ENCODE measurements at places on chromosomes 7 and 10.

- DNase-seq, result peak; percentile 85
These were observed 241.5 kb upstream of the SP8 start for GRCh38 chr7:21028186-21028585.

- DNase-seq, result no peak
These were observed 255.9 kb upstream of the GRB10 start for GRCh38 chr7:51038573-51038972.

DNA sequence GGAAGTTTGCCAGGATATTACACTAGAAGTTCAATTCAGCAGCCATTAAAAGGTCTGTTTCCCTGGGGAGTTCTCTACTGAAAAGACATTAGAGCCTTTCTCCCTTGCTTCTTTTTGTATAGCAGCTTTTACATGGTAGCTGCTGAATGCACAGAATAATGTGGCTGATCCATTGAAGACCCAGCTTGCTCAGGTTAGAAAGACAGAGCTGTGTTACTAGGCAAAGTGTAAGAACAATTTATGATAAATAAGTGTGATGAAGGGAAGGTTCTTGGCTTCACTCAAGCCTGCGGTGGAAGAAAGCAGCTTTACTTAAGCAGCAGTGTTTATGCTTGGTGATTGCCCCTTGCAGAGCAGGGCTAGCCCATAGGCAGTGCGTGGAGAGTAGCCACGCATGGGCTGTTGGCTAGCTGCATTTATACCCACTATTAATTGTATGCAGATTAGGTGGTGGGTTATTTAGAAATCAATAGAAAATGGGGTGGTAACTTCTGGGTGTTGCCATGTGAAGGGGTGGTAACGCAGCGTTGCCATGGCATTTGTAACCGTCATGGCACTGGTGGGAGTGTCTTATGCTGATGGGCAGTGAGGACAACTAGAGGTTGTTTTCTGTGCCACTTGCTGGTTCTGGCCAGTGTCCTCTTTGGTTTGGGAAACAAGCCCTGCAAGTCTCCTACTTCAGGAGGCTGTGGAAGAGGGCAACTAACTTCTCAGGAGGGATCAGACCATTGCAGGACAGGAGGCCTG, 942.9 kb downstream of the NRG3 start:
- DNase-seq, result no peak

DNA sequence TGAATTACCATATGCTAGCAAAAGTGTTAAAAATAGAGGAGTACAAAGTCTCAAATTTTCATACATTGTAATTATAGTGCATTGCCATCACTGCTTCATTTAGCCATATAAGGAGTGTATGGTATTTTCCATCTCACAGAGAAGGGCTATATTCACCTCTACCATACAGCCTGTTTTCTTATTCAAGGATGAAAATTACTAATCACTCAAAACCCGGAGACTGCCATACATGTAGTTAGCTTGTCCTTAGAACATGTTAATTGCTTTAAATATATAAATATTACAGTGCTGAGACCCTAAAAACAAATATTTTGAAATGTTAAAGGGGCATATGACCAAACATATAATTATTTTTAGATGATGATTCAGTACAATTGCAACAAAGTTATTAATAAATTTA, 49.4 kb downstream of the CPEB3 start:
- no peak for DNase-seq

- no peak for DNase-seq
These were observed 4.7 kb downstream of the MICALL2 start for GRCh38 chr7:1454542-1454941.

GRCh38 chr10:26952094-26952493, 91.3 kb upstream of the ABI1 start:
- no peak for DNase-seq

- DNase-seq, result no peak
These were observed 78.9 kb downstream of the CACNB2 start for GRCh38 chr10:18219146-18219545.

DNA sequence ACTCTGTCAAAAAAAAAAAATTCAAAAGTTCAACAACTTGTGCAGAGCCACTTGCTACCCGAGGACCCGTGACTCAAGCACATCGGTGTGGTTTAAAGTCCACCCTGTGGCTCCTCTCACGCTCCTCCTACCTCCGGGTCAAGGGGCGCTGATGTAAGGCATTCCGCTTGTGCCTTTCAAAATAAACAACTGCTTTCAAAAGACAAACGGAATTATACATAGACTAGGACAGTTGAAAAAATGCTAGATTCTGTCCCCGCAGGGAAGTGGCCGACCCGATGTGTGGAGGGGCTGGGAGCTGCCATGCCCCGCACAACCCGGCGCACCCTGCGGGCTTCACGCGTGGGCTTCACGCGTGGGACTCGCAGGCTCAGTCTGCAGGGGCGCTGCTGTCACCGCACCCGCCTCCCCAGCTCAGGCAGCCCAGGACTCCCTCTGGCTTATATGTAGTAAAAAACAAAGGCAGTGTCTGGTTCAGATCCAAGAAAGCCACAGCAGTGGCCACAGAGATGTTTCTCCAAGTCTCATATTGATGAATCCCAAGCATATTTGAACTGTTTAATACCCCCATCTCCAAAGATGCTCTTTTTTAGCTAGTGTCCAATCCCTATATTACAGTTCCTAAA, 239.7 kb upstream of the INHBA start:
- DNase-seq, result peak; percentile 76

DNA sequence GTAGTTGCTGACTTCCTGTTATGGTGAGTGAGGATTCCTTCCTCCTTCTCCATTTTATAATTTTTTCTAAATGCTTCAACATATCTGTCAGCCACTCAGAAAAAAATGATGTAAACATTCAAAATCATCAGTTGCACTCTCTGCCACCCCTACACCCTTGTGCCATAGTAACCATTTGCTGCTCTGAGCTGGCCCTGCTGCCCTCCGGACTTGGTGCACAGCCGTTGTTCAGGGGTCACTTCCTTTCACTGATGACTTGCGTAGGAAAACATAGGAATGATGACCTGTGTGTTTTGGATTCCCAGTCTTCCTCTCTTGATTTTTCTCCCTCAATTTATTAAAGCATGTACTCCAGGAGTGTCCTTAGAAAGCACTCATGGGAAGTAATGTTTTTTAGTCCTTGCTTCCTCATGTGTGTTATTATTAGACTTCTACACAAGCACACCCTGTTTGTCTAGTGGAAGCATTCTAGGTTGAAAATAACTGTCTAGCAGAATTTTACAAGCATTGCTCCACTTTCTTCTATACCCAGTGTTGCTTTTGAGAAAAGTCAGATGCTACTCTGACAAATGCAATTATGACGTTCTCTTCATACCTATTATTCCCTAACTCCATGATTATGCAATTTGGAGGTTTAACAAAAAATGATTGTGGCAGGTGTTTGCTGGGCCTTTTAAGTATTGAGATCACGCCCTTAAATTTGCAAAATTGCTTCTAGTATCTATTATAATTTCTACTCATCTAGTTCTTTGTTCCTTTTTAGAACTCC, 62.6 kb upstream of the MTPN start:
- no peak for DNase-seq

GRCh38 chr7:137343281-137343841, at the start of gene PTN:
Gene PTN, minus strand, starts transcription at chr7:137343733. Its CDS starts 88,760 bp downstream, at chr7:137254973.
- DNase-seq, result peak; percentile 53

DNA sequence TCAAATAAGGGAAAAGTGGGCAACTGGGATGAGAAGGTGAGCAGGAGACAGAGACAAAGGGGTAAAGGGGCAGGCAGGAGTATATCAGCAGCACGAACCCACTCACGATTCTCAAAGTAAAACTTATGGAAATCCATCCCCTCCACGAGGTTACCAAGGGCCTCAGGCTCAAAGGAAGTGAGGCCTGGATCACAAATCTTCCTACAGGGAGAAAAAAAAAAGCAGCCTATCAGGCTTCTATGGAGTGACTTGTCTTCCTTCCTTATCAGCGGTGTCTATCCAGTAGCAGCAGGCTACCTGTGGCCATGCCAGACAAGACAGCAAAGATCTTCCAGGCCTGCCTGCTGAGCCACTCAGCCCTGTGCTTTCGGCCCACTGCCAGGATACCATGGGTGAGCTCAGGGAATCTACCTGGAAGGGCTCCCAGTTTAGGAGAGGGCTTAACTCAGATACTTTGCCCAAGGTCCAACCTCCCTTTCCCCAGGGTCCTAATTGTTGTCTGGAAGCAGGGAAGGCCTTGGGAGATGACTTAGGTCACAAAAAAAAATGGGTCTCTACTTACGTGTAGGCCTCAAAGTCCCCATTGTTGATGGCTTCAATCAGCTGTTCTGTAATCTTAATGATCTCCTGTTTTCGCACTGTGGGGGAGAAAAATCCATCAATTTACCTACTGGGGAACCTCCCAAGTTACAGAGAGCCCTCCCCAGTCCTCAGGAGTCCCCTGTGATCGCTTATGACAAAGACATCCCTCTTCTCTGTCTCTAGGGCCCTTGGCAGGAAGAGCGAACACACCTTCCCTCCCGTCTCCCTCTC, 5.7 kb upstream of the NDST2 start:
- no peak for DNase-seq

- DNase-seq, result no peak
These were observed 72.3 kb upstream of the PRLHR start for GRCh38 chr10:118667732-118668131.

DNA sequence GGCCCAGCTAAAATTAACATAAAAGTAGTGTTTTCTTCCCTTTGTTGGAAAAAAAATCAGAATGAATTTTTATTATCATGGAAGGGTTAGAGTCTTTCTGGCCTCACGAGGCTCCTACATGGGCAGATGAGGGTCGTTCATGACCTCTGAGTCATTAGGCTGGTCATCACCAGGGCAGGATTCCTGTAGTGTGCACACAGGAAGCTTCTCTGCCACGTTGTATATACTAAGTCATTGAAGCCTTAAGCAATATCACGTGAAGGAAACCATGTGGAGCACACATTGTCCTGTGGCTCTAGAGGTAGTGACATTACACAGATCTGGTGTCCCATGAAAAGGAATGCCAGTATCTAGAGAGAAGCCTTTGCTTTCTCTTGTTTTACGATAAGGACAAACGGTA, 84.7 kb upstream of the C1QL3 start:
- DNase-seq, result peak; percentile 28

GRCh38 chr7:68679459-68680234, 918.6 kb upstream of the AUTS2 start:
- DNase-seq, result no peak

DNA sequence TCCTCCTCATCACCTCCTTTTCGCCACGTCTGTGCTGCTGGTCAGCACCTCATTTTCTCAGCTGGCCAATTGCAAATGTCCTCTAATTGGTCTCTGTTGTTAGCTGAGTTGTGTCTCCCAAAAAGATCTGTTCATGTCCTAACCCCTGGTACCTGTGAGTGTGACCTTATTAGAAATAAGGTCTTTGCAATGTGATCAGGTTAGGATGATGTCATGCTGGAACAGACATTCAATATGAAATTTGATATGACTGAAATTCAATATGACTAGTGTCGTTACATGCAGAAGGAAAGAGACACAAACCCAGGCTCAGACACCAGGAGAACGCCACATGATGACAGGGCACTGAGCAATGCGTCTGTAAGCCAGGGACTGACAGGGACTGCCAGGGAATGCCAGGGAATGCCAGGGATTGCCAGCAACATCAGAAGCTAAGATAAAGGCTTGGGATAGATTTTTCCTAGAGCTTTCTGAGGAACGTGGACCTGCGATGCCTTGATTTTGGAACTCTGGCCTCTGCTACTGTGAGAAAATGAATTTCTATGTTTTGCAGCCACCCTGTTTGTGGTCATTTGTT, 77.5 kb upstream of the CXCL12 start:
- DNase-seq, result no peak

- no peak for DNase-seq
These were observed 14.1 kb downstream of the ELMO1 start for GRCh38 chr7:37434529-37434928.

DNA sequence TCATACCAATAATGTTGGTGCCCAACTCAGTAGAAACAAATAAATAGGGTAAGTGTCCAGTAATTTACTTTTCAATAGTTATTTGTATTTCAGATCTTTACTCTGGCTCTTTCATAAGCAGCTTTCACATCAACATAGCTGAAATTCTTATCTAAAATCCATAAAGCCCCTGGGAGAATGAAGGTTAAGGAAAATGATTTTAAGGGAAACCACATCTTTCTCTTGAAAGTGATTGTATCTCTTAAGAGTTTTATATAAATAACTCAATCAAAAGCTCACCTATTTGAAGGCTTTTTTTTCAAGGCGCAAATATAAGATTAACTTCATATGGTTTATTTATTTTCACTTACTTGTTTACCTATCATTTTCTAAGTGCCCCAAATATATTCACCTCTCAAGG, 324.4 kb downstream of the HGF start:
- no peak for DNase-seq

GRCh38 chr10:31219306-31219705, 99.7 kb upstream of the ZEB1 start:
- no peak for DNase-seq

DNA sequence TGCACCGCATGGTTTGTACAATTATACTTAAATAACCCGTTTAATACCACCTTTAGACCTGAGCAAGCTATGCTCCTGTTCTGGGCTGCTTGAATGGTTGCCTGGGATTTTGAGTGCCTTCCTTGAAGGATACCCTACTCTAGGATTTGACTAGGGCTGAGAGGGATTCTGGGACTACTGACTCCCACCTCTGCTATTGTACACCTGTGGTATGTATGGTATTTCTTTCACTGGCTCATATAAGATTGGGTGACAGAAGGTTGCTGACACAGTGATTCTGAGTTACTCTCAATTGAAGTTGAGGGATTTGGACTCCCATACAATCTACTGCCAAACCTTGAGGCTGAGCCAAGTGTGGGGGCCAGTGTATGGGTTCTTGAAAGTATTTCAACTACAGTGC, 494.4 kb upstream of the SEMA3D start:
- no peak for DNase-seq

DNA sequence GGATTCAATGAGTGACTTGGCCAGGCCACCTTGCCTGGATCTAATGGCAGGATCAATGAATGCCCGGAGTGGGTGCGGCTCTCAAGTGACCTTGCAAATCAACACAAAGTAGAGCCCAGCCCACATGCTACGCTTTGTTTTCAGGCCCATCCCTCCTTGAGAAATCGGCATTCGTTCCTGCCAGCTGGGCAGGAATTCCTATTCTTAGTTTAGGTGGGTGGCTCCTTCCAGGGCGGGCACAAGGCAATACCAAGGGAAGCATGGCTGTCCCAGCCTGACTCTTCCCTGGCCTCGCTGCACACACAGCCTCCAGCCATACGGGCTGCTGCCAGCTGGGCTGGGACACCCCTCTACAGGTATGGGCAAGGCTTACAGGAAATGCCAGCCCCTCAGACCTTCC, 119.3 kb downstream of the SH3PXD2A start:
- DNase-seq, result no peak

GRCh38 chr7:107312418-107312817, 143.6 kb downstream of the HBP1 start:
- DNase-seq, result no peak

- peak; percentile 65 for DNase-seq
These were observed 2.2 kb downstream of the CYP17A1 start for GRCh38 chr10:102835007-102835482.

GRCh38 chr7:121083138-121083789, 94.8 kb downstream of the CPED1 start:
- peak; percentile 49 for DNase-seq

GRCh38 chr7:43782768-43783555, 24.5 kb downstream of the BLVRA start:
- no peak for DNase-seq

GRCh38 chr10:24722131-24722675, 1.5 kb downstream of the ARHGAP21 start:
- DNase-seq, result no peak
